ENCODE measurements at places on chromosomes 6 and 20.

DNA sequence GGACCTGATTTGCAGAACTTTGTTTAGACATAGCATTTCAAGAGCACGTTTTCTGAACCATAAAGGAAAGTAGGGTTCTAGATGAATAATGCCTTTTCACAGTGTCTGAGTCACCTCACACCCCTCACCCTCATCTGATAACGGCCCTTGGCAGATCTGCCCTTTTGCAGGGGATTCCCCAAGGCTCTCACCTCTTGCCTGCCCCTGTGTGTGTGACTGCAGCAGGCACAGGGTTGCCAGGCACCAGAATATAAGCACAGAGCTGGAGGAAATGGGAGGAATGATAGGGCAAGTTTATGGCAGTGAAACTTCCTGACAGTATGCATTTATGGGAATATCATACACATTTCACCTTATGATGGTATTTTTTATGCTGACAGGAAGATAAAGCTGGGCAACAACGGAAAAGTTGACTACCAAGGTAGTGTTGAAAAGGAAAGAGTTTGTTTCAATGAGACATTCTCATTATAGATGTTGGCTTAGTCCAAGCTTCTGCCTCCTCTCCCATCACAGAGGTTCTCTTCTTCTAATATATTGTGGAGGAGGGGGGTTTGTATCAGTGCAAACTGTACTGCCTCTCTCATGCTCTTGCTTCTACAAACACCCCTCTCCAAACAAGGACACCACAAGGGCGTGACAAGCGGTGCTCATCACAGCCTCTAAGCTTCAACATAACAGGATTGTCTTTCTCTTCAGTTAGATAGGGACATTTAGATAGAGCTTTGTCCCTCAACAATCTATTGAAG lies 101.5 kb upstream of the BACH2 start:
- DNase-seq: peak; percentile 74

DNA sequence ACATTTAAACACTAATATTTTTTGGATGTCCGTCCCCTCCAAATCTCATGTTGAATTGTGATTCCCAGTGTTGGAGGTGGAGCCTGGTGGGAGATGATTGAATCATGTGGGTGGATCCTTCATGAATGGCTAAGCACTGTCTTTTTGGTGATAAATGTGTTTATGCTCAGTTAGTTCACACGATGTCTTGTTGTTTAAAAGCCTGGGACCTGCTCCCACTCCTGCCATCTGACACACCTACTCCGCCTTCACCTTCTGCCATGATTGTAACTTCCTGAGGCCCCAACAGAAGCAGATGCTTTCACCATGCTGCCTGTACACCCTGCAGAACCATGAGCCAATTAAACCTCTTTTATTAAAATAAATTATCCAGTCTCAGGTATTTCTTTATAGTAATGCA lies 114.7 kb downstream of the TNFAIP3 start:
- no peak for DNase-seq

GRCh38 chr6:16836144-16836981 lies 75.1 kb upstream of the ATXN1 start:
- DNase-seq: no peak

- no peak for DNase-seq
Observed at GRCh38 chr6:14638906-14639761, 521.6 kb downstream of the CD83 start.

DNA sequence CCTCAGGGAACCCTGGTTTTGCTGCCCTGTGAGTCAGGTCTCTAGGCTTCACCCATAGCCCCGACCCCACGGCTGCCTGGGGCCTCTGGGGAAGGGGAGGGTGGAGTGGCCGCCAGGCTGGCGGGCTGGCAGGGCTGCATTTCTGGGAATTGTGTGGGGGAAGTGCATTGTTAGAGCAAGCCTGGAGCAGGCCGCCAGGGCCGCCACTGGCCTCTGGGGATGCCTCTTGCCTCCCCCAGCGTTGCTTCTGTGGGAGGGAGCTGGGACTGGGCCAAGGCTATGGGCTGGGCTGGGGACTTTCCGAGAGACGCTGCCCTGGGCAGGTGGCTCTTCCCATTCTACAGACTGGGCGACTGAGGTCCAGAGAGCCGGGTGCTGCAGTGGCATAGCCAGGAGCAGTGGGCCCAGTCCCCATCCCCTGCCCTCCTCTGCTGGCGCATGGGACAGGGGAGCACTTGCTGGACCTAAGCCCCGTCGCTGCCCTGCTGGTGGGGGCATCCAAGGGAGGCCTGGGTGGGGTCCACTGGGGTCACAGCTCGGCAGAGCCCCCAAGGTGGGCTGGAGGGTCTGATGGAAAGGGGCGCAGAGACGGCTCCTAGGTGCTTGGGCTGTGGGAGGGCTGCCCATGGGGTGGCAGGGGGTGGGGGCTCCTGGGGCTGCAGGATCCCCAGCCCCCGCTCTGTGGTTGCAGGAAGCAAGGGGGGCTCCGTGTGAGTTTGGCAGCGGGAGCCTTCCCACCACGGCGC lies 6.6 kb upstream of the SOX18 start:
- DNase-seq: no peak

- DNase-seq: no peak
Observed at GRCh38 chr6:15335385-15335784, 89.5 kb downstream of the JARID2 start.

- DNase-seq: no peak
Observed at GRCh38 chr6:161238081-161238480, 35.8 kb downstream of the AGPAT4 start.

Data from stimulated activated CD8-positive, alpha-beta memory T cell treated with anti-CD3 and anti-CD28 coated beads, Interleukin-2, amount 100 ng/mL, for 1 hour (primary cell).